ENCODE measurements at places on chromosomes 11 and 22.

DNA sequence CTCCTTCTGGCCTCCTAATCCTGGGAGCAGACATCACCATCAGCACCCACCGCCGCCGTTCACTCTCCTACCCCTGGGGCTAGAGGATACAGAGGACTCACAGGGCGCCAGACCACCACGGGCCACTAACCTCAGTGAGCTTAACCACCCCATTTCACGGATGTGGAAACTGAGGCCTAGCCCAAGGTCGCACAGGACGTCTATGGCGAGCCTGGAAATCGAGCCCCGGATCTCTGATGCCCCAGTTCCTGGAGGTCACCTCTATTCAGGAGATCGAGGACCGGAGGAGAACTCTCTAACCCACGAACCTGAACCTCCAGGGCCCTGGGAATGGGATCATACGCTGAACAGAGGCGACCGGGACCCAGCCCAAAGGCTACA, 349 bp downstream of the TIMM10 start:
- DNase-seq = no peak

- DNase-seq = no peak
These were observed 358.9 kb downstream of the CADM1 start for GRCh38 chr11:115145324-115145723.

DNA sequence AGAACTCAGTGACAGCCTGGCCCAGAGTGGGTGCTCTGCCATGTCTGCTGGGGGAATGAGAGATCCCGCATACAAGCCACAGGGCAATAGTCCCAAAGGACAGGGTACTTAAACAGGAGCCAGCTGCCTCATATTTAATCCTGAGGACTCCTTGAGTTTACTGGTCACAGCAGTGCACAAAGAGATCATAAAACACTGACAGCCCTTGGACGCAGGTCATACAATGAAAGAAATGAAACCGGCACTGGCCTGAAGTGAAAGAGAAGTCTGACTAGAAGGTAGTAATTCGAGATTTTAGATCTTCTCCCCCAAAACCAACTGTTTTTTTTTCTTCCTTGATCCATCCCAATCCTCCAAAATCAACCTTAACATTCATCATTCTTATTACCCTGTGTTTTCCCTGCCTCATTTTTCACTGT, 299.8 kb upstream of the SYN3 start:
- DNase-seq = no peak

GRCh38 chr11:61757213-61757862, 4.9 kb downstream of the MYRF start:
- no peak for DNase-seq

DNA sequence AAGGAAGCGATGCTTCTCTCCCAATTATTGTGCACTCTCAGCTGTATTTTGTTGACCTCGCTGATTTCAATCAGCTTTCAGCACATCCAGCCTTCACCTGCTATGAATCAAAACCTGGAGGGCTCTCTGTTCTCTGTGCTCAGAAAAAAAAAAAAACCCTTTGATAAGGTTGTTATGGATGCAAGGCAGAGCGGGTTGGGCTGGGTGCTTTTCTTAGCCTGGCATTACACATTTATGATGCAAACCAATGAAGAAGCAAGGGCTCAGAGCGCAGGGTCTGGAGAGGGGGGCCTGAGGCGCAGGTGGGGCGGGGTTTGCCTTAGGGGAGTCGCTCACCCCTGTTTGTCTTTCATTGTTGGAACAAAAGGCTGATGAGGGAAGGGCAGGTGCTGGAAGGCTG, 86.0 kb upstream of the CADM1 start:
- DNase-seq = no peak

GRCh38 chr11:61021661-61022212, 50.3 kb downstream of the CD6 start:
- DNase-seq = peak; percentile 93

DNA sequence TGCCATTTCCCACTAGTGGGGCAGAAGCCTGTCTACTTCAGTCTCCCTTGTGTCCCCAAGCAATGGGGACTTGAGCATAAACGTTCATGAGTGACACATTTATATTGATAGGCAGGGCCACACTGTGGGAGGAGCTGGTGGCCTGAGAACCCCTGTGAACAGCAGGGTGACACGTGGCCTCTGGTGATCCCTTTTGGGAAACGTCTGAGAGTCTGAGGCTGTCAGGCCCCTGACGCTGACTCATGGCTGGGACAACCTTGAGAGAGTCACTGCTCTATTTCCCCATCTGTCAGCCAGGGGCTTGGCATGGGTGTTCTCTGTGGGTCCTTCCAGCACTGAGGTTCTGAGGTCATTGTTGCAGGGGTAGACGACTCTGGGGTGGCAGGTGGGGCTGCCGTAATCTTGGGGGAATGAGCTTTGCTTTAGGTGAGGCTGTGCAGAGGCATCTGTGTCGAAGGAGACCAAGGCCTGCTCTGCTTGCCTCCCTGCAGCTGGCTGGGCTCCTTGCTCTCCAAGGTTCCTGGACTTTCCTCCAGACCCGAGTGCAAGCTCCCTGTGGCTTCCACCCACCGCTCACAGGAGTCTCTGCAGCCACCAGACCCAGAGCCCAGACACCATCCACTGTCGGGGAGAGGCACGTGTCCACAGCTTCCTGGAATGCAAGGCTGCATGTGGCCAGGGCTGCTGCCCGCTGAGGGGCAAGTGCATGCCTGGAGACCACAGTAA, 54.7 kb downstream of the SMIM38 start:
- DNase-seq = no peak

GRCh38 chr11:110269996-110270395, 26.4 kb downstream of the RDX start:
- DNase-seq = no peak

GRCh38 chr11:109973486-109973885, 119.7 kb upstream of the ZC3H12C start:
- no peak for DNase-seq

DNA sequence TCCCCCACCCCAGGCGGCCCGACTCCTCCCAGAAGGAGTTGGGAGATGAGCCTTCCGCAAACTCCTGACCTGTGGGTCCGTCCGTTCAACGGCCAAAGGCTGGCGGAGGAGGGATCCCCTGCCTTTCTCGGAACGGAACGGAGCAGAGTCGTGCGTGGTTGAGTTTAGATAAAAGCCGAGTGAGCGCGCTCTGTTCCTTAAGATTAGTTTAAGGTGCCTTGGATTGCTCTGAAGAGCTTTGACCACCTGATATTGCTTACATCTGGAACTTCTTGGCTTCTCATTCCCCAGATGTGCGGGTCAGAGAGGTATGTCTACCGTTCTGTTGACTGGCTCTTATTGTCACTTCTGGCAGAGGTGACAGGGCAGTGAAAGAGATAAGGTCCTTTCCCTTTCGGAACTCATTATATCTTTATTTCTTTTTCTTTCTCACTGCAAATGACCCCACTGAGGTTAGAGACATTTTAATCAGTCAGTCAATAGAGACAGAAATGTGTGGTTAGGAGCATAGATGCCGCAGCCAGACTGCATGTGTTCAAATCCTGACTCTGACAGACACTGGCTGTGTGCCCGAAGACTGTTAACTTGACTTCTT, at the start of gene TRIM6:
TRIM6 (plus strand) TSS at position 31 of the 595 bp plus-strand sequence; CDS start at position 292, 261 bp downstream.
- no peak for DNase-seq

DNA sequence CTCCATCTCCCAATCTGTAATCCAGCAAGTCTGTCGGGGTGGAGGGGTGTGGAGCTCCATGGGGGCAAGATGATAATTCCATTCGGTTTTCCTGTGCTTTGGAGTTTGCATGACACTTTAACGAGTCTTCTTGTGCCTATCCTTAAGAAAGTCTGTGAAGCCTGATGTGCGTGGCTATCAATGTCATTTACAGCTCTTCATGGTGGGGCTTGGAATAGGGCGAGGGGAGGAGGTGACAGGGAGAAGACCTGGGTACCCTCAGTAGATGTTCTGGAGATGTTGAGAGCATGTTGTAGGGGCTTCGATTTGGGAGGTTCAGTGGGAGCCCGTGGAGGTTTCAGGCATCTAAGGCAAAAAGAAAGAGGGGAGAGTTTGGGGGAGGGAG, 579 bp upstream of the PHLDB1 start:
- no peak for DNase-seq

GRCh38 chr11:101436511-101437142, 147.2 kb downstream of the TRPC6 start:
- no peak for DNase-seq

DNA sequence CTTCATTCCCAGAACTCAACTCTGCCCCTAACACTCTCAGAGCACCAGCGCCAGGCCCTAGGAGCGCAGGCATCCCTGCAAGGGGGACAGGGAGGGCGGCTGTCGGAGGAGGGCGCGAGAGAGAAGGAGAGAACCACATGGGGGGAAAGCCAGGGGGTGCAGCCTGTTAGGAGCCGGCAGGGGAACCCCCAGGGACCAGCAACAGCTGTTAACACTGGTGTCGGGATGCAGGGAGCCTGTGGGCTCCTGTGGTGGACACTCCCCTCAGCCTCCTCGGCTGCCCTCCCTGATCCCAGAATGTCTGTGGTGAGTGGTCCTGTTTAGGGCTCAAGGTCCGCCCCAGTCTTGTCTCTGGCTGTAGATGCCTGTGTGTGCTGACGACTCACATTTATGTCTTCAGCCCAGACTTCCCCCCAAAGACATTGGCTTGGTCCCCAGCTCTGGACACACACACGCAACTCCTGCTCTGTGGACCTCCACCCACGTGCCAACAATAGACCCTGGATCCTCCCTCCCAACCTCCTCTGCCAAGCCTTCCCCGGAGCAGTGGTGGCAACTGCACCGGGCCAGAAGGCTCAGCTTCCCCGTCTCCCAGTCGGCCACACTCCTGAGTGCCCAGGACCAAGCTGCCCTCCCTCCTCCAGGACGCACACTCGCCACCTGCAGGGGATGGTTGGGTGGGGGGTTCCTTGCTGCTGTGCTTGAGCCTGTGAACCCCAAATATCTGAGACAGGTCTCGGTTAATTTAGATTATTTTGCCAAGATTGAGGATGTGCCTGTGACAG, 817 bp upstream of the IFITM5 start:
- DNase-seq = no peak

GRCh38 chr11:64583296-64584262, 7.4 kb upstream of the SLC22A12 start:
- no peak for DNase-seq

GRCh38 chr11:119167933-119168332, 592 bp upstream of the NLRX1 start:
- DNase-seq = no peak

DNA sequence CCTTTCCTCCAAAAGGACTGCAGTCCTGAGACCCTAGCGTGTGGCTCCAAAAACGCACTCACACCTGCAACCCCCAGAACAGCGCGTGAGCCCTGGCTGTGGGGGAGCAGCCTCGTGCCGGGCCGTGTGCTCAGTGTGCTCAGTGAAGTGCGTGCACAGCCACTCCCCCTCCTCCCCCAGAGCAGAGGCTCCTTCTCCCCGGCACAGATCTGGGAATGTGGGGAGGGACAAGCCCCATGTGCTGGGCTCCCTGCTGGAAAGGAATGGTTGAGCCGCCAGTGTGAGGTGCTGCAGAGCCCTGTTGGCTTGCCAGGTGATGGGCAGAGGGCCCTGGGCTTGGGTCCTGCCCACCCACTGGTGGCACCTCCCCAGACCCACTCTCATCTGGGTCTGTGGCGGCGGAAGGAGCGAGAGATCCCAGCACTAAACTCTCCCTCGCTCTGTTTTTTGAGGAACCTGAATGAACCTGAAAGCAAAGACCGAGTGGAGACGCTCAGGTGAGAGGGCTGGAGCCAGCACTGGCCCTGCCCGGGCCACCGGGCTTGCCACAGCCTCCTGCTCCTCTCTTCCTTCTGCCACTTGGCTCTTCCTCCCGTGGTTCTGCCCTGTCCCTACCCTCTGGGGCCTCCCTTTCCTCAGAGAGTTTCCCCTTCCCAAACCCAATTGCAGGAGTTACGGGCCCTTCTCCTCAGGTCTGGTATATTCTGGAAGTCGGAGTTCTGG, 9.0 kb downstream of the RCOR2 start:
- no peak for DNase-seq

DNA sequence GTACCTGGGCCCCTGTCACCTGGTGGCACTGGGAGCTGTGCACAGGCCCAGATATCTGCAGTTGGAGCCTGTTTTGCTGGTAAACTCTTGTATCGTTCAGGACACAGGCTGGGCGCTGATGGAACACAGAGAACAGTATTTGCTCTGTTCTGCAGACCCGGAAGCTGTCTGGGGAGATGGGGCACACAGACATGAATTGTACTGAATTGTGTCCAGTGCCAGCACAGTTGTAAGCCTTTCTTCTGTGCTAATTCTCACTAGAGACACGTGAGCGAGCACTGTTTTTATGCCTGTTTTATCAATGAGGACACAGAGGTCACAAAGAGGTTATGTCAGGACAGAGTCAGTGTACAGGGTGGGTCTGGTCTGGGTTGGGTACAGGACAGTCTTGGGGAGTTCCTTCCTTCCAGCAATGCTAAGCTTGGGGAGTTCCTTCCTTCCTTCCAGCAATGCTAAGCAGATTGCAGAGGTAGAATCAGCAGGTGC, 24.4 kb upstream of the ACR start:
- DNase-seq = no peak

- no peak for DNase-seq
These were observed 137.0 kb upstream of the ANO3 start for GRCh38 chr11:26194881-26195280.

DNA sequence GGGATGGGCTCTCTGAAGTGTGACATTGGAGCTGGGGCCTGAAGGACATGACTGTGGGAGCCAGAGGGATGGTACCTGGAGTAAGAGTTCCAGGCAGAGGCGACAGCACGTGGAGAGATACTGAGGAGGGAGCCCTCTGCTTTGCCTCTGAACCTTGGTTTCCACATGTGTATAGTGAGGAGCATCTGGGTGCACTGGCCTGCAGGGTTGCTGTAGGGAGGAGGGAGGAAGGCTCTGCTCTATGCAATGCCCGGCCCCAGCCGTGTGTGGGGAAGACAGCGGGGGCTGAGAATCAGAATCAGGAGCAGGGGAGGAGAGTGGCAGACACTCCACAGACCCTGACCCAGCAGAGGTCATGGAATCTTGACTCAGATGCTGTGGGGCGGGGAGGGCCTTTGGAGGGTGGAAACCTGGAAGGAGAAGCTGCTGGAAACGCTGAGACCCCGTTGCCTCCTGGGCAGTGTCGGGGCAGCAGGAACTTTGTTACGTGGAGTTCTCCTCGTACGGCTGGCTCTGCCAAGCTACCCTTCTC, 4.0 kb downstream of the SCYL1 start:
- DNase-seq = no peak

- DNase-seq = no peak
These were observed 14.0 kb downstream of the RGL4 start for GRCh38 chr22:23704829-23705228.

GRCh38 chr11:70270104-70270876, at the start of gene PPFIA1:
Gene PPFIA1 (plus strand): TSS chr11:70270690. CDS start chr11:70272173, 1,483 bp downstream.
- DNase-seq = peak; percentile 93

- no peak for DNase-seq
These were observed 65.1 kb upstream of the PPARA start for GRCh38 chr22:46084943-46085827.

DNA sequence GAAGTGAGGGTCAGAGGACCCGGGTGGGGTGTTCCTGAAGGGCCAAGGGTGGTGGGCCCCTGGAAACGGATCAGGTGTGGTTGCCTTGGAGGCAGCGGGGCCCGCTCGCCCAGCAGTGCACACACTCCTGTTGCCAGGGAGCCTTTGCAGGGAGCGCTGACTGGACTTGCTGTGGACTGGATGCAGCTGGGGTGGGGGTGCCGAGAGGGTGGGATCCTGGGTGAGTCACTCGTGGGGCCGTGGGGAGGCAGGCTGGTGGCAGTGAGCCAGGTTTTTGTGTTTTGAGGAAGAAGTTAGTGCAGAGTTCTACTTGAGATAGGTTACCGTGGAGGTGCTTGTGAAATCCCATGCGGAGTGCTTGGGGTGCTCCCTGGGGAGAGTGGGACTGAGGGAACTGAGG, 1.3 kb downstream of the MRPL23 start:
- no peak for DNase-seq

All from T follicular helper cell (primary cell).